Peyer's patch (tissue), 4 donors: ENCODE measurements at places on chromosomes 1 and 21. TPM values are rescaled to one million over a fixed set of nuclear protein-coding genes. Genes with fewer than 3 reads are reported as not detected.

DNA sequence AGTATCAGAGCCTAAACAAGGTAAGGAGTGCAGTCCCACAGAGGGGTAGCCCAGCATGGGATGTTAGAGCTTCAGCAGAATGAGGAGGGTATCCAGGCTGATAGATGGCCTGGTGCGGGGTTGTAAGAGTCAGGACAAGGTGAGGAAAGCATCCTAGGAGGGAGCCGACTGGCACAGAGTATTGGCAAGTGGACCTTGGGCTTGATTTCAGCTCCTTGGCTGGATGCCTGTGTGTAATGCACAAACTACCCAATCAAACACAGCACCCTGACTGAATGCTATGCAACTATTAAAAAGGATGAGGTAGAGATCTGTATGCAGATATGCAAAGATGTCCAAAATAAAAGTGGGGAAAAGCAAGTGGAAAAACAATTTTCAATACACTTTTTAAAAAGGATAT is 18.0 kb downstream of the DENND2C start:
- H3K36me3 ChIP-seq, result no peaks in the 10 kb centered on the region
- no peaks in the 10 kb centered on the region for H3K27me3 ChIP-seq

Gene OR2T29
- not detected for total RNA-seq

GRCh38 chr1:69269491-69269890 is 298.2 kb upstream of the LRRC7 start:
- no peak for DNase-seq
- H3K36me3 ChIP-seq, result no peaks in the 10 kb centered on the region
- no peaks in the 10 kb centered on the region for H3K4me1 ChIP-seq
- no peak overlapping the region for H3K27ac ChIP-seq
- no peaks in the 10 kb centered on the region for H3K27me3 ChIP-seq
- H3K4me3 ChIP-seq, result no peak overlapping the region

DNA sequence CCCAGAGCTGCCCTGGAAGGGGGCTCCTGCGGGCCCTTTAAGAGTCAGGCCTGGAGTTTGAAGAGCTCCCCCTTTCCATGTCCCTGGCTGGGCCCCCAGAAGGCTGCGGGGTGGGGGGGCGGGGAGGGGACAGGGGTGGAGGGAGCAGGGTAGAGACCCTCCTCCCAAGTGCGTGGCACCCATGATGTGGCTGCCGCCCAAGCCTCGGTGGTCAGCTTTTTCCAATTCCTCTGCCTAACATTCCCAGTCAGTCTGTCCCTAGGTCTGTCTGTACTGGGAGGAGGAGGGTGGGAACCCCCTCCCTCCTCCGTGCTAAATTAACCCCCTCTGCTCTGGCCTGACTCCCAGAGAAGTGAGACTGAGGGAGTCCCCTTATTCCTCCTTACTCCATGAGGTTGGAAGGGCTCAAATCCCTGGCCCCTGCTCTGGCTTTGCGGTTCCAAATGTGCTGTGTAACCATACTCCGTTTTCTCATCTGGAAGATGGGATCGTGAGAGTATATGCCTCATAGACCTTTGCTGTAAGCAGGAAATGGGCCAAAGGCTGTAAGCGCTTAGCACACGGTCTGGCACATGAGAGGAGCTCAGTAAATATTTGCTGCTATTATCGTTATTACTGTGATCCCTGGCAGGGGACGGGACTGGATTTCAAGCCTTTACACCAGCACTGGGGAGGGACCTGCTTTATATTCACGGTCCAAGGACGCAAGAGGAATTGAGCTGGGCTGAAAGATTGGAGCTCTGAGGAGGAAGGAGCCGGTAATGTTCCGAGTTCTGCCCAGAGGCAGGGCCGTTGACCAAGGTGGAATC is 658 bp upstream of the COL16A1 start:
- DNase-seq, result no peak
- peaks cover 10% of the 10 kb centered on the region for H3K4me1 ChIP-seq
- H3K27me3 ChIP-seq, result no peaks in the 10 kb centered on the region
- H3K4me3 ChIP-seq, result peak overlapping the region; percentile 22

DNA sequence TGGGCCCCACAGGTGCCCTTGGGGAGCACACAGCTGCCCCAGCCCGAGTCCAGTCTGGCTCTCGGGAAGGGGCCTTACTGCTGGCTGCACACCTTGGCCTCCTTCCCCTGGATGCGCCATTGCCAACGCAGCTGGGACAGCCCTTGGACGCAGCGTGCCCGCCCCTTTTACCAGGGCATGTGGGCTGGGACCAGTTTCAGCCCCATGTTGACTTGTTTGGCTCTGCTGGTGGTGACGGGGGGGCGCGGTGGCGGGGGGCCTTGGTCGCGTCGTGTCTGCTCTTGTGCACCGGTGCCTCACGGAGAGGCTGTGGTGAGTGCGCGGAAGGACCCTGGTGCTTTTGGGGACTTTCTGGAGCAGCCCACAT is 19.6 kb downstream of the SKI start:
- peak overlapping the region; percentile 57 for H3K27ac ChIP-seq
- no peaks in the 10 kb centered on the region for H3K36me3 ChIP-seq
- peak; percentile 38 for DNase-seq
- H3K4me1 ChIP-seq, result peaks cover 16% of the 10 kb centered on the region

Gene OR2AJ1
- total RNA-seq, result not detected

DNA sequence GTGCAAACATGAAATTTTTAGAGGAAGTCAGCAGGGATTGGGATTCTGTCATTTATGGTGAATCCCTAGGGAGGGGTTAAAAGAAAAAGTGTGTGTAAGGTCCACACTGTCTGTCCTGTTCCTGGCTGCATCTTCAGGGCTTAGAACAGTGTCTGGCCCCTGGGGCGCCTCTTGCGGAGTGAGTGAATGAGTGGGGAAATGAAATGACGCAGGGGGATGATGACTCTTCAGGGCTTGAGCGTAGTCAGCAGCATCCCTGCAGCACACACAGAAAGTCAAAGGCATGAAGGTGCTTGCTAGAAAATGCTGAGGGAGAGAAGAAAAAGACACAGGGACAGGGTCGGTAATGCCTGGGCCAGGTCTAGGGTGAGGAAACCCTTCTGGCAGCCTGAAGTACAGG is 57.8 kb downstream of the PGBD5 start:
- DNase-seq, result no peak
- no peaks in the 10 kb centered on the region for H3K27me3 ChIP-seq
- H3K4me1 ChIP-seq, result no peaks in the 10 kb centered on the region
- H3K27ac ChIP-seq, result no peak overlapping the region
- H3K4me3 ChIP-seq, result no peak overlapping the region

DNA sequence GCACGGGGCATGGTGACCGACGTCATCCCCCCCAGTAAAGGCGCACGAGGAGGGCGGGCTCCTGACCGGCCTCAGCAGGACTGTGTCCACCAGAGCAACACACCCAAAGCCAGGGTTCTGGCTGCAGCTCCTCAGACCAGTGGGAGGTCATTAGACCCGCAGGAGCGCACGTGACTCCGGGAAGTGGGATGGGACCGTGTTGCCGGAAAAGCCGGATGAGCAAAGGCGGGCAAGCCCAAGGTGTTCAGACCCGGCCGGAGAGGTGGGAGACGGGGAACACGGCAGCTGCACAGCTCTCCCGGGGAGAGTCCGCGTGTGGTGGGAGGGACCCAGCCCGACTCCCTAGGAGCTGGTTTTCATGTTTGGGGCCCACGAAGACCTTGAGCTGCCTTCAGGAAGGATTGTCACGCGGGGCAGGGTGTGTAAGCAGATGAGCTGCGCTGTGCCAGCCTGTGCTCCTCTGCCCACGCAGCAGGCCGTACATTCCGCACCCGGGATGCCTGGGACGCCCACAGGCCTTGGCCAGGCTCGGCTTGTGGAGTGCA is 20.6 kb upstream of the TRAPPC10 start:
- DNase-seq, result no peak
- no peaks in the 10 kb centered on the region for H3K4me1 ChIP-seq
- H3K4me3 ChIP-seq, result no peak overlapping the region
- no peaks in the 10 kb centered on the region for H3K36me3 ChIP-seq
- H3K27ac ChIP-seq, result no peak overlapping the region

GRCh38 chr1:3126756-3127678 is 58.0 kb downstream of the PRDM16 start:
- H3K4me3 ChIP-seq, result no peak overlapping the region
- no peaks in the 10 kb centered on the region for H3K27me3 ChIP-seq
- no peaks in the 10 kb centered on the region for H3K4me1 ChIP-seq
- H3K36me3 ChIP-seq, result no peaks in the 10 kb centered on the region
- no peak overlapping the region for H3K27ac ChIP-seq

GRCh38 chr1:86854352-86854751 is 59.6 kb downstream of the SELENOF start:
- H3K4me1 ChIP-seq, result no peaks in the 10 kb centered on the region
- no peak overlapping the region for H3K27ac ChIP-seq

DNA sequence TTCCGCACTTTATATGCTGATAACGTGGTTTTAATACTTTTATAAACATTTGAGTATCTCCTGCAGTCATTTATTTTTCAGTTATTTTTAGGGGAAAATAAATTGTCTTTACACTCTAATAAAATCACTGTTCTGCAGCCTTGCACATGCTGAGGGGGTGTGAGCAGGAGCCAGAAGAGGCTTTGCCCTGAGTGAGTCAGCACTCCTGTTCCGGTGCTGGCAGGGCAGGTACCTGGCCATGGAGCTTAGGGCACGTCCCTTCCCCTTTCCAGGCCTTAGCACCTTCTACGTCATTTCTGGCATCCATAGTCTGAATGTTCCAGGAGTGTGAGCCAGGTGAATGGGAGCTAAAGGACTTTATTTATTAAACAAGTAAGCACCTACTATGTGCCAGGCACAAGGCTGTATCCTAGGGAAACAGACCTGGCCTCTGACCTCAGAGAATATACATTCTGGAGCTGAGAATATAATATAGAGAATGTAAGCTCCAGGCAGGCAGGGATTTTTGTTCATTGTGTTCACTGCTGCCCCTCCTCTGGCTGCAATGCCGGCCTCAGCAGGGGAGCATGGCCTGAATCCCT is 402.9 kb downstream of the PTPRU start:
- no peaks in the 10 kb centered on the region for H3K4me1 ChIP-seq
- peak; percentile 6 for DNase-seq
- H3K27me3 ChIP-seq, result no peaks in the 10 kb centered on the region
- H3K4me3 ChIP-seq, result no peak overlapping the region

Gene SPRR5
- not detected for total RNA-seq
